Stimulated activated naive CD8-positive, alpha-beta T cell treated with anti-CD3 and anti-CD28 coated beads, Interleukin-15, amount 100 ng/mL, for 72 hours (primary cell): ENCODE measurements at places on chromosomes 3 and 15.

DNA sequence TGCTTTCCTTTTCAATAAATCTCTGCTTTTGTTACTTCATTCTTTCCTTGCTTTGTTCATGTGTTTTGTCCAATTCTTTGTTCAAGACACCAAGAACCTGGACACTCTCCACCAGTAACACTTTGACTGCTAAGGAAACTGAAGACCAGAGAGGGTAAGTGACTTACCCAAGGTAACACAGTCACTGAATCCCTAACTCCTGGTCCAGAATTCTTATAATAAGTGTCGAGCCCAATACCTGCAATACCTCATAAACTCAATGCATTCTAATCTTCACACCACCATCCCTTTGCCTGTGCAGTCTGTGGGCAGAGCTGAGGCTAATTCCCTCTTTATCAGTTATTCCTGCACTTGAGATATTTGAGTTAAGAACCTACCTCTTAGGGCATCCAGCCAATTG, 237.8 kb downstream of the UACA start:
- DNase-seq = no peak

GRCh38 chr3:72847282-72847681, 963 bp downstream of the SHQ1 start:
- DNase-seq = no peak

GRCh38 chr3:111967068-111967467, 11.8 kb upstream of the ABHD10 start:
- no peak for DNase-seq

DNA sequence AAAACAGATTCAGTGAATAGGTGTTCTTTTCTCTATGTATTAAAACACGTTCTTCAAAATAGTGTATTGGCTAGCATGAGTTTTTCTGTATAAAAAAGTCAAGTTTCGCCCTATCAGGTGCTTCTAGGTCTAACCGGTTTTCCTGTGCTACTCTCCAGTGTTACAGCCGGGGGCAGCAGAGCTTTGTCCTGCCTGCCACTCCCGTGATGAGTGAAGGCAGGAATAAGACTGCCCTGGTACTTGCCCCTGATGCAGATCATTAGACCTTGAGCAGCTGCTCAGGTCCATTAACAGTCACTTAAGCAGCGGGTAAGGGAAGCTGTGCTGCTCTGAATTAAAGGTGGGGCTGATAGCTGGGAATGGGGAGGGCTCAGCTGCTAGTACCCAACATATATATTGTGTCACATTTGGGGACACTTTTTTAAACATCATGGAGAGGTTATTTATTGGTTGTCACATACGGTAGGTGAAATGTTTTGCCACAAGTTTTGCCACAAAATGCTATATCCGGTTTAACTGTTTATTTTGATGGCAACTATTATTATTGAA, 1.3 kb upstream of the UNC13C start:
- no peak for DNase-seq

DNA sequence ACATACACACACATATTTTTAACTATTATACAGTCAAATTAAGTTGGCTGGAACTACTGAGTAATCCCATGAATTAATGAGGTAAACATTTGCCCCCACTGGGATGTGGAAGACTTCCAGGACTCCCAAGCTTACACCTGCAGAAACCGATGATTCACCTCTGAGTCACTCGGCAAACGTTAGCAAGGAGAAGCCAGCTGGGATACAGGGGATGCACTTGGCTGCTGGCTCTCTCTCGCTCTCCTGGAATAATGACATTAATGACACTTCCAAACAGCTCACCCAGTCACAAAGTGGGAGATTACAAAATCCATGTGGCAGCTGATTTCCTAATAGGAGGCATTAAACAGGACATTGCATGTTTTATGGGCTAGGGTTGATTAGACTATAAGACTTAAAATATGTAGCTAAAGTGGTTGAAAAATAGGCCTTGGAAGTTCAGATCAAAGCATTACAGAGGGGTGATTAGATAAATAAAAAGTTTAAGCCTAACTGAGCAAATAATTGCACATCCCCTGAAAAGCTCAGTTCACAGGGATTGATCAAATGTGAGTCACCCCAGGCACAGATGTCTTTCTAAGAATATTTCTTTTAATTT, 500.9 kb downstream of the SOX2 start:
- no peak for DNase-seq

- DNase-seq = no peak
These were observed 46.5 kb downstream of the ULK4 start for GRCh38 chr3:41915353-41915752.

DNA sequence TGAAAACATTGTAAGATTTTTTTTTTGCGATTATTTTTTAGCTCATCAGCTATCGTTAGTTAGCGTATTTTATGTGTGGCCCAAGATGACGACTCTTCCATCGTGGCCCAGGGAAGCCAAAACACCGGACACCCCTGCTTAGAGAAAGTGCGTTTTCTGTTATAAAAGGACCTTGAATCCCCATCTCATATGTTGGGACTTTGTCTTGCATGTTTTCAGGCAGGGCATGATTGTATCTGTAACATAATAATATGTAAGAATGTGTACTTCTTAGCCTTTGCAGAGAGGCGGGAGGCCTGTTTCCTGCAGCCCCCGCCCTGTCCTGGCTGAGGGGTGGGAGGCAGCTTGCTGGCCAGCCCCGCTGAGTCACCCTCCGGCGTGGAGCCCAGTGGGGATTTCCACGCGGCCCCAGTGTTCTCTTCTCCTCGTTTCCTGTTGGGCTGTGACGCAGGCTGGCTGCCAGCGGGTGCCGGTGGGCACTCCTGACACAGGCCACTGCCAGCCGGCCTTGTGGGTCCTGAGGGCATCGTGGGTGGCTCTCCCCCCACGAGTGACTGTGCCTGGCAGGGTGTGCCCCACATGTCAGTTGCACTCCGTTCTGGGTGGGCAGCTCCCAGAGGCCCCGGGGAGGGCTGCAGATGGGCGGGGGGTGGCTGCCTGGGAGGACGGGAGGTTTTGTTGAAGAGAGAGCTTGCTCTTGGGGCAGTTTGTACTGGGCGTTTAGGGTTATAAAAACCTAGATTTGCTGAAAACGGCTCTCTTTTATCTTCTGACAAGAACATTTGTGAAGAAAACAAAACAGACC, 55.6 kb downstream of the SMAD3 start:
- DNase-seq = peak; percentile 76

DNA sequence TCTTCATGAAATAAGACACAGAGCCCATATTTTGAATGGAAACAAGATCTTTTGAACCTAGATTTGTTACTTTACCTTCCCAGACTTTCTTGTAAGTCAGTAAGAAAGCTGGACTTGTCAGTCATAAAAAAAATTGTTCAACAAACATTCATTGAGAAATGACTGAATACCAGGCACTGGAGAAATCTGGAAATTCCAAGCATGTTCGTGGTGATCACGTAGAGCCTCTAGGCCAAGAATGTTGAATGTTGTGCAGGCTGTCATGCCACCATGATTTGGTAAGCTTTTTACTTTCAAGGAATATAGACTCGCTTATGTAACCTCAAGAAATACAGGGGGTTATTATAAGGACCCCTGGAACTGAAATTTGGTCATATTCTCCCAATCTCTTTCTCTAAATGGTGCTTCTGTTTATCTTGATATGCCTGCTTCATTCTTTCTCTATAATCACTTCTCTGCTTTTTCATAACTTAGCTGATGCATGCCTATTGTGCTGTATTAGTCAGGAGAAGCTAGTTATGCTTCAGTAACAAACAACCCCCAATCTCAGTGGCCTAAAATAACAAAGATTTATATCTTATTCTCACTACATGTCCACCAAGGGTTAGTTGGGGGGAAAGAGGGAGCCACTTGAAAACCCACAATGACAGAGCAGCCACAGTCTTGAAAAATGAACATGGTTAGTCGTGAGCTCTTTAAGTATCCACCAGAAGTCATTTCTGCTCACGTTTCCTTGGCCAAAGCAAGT, 3.4 kb upstream of the TPM1 start:
- DNase-seq = no peak

DNA sequence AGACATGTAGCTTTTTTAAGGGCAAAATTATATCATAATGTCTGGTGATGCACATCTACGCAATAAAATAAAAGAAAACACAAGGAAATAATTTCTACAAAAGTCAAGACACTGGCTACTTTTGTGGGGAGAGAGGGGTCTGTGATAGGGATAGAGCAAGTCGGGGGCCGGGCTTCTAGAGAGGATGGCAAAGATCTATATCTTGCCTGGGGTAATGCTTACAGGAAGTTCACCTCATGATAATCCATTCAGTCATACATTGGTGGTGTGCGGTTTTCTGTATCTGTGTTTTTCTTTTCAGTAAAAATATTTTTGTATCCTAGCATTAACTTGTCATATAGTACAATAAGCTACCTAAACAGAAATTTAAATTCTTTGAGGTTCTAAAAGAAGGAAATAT, 178.8 kb downstream of the ARRDC4 start:
- DNase-seq = no peak

GRCh38 chr3:24598695-24599470, 104.2 kb upstream of the THRB start:
- no peak for DNase-seq

- no peak for DNase-seq
These were observed 192.6 kb downstream of the RAP2B start for GRCh38 chr3:153354641-153355040.

GRCh38 chr3:17640466-17640865, 102.0 kb downstream of the TBC1D5 start:
- DNase-seq = no peak
